H4 (cell line): ENCODE measurements at places on chromosomes 5 and 9.
A peak's percentile ranks its signal among the peaks of the same experiment; 100 is the strongest.

DNA sequence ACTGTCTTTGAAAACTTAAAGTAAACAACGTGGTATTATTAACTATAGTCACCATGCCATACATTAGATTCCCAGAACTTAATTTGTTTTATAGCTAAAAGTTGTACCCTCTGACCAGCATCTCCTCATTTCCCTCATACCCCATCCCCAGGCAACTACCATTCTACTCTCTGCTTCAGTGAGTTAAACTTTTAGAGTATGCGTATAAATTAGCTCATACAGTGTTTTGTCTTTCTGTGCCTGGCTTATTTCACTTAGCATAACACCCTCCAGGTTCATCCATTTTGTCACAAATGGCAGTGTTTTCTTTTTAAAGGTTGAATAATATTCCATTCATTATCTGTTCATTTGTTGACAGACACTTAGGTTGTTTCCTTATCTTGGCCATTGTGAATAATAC is 14.2 kb downstream of the COMMD10 start:
- DNase-seq = no peak

DNA sequence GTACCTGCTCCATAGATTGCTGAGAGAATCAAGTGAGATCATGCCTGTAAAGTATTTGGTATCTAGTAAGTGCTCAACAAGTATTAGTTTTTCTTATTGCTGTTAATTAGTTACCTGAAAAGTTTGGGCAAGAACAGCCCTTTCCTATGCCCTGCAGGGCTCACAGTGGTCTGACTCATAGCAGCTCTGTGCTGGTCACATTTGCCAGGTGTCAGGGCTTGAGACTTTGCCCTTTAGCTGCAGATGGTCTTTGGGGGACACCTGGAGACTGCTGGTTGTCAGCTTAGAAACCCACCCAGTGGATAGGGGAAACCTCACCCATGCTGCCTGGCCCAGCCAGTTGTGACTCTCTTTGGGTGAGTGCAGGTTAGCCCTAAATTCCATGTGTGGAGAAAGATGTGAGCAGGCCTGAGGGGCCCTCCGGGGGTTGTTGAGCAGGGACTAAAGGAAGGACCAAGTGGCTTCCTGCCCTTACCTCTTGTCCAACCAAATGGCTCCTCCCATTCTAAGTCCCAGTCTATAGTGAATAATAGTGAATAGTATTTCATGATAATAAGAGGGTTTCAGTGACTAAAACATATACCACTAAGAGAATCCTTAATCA is 9.0 kb downstream of the COL27A1 start:
- no peak for DNase-seq

- DNase-seq = peak; percentile 29
Measured at GRCh38 chr5:39608024-39608423, 183.2 kb upstream of the DAB2 start.

DNA sequence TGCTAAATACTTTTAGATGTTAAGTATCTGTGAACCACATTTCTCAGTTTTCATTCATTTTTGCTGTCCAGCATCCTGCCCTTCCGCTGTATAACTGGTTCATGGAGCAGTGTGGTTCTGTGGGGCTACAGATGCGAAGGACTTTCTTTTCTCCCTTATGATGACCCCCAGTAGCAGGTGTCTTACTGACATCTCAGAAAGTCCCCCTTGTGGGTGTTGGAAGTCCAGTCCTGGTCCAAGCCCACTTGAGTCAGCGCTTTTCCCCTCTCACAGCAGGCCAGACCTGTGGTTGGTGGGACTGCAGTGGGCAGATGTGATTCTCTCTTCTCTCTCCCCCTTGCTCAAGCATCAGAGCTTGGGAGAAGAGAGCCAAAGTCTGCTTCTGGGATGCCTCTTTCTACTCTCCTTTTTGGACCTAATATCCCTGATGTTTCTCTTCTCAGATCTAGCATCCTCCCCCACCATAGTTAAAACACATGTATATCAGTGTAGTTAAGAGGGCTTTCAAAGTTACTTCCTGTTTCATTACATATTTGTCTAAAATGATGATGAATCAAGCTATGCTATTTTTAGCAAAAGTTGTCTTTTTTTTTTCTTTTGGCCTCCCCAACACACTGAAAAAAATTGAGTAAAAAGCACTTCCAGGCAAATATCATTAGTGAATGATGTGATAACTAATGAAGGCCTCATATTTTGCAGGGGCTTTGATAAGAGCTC is 119.5 kb upstream of the ZNF618 start:
- no peak for DNase-seq

DNA sequence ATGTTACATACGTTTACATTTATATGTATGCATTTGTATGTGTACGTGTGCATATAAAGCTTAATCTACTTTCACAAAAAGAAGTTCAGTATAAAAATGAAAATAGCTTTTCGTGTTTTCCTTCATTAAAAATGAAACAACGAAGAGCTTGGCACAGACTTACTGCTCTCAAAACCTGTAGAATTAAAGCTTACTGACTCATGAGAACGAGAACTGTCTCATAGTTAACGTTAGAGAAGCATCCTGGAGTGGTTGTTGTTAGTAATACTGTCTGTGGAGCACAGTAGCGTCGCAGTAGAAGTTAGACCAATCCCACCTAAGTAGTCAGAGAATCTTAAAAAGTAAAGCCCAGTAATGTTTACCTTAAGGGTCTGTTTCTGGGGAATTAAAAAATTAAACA is 1.3 kb downstream of the MAT2B start:
- DNase-seq = no peak

DNA sequence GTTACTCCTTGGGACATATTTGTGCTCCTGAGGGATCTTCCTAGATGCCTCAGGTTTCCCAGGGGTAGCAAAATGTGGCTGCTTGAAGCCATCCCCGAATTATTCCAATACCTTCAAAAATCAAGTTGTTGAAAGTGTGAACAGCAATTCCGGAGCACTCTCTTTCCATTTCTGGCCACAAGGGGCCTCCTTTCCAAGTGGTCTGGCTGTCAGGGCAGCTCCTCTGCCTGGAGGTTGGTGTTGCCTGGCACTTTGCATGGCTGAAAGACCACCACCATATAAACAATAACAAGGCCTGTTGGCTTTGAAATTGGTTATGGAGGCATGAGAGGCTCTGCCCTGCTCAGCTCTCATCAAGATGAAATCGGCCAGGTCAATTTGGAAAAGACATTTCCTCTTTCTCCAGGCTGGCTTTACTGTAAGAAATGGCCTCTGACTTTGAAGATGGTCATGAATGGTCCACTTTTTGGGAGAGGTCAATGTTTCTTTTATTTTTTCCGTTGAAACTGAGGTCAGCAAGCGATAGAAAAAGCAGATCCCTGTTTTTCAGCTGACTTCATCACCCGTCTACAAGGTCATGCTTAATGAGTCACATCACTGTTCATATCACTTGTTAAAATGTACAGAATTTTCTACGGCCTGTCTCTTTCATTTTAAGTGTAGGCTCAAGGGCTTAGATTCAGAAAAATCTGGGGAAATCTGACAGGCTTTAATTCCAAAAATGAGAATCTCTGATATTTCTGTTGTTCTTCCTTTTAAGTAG is 481.1 kb upstream of the ZNF608 start:
- peak; percentile 25 for DNase-seq

- no peak for DNase-seq
Measured at GRCh38 chr5:154331232-154331631, 114.6 kb upstream of the SAP30L start.

DNA sequence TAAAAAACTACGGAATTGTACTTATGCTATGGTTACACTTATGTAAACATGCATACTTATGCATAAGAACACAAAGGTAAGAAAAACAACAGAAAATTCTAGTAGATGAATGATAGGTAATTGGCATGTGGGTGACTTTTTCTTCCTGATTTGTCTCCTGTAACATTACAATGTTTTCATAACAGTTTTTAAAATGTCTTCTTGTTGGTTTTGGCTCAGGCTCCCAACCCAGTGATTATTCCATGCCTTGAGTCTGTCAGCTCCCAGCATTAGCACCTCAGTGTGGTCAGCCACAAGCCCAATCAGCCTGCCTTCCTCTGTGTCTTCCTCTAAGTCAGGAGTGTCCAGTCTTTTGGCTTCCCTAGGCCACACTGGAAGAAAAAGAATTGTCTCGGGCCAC is 7.9 kb upstream of the FOXE1 start:
- no peak for DNase-seq

DNA sequence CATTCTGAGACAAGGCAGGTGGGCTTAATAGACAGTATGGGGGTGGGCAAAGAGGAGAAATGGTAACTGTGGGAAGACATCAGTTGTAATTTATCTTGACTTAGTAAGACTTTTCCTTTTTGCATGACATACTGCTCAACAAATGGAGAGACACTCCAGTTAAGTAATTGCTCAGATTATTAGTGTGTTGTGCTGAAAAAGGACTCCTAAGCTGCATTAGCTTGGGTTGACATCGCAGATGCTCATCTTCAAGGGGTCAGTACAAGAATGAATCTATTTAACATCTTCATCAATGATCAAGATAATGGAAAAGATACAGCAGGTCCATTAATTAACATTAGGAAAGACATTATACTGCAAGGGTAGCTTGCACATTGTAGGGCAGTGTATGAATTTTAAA is 181.1 kb upstream of the ELAVL2 start:
- DNase-seq = no peak

GRCh38 chr5:60980511-60980910 is 35.5 kb downstream of the NDUFAF2 start:
- no peak for DNase-seq

DNA sequence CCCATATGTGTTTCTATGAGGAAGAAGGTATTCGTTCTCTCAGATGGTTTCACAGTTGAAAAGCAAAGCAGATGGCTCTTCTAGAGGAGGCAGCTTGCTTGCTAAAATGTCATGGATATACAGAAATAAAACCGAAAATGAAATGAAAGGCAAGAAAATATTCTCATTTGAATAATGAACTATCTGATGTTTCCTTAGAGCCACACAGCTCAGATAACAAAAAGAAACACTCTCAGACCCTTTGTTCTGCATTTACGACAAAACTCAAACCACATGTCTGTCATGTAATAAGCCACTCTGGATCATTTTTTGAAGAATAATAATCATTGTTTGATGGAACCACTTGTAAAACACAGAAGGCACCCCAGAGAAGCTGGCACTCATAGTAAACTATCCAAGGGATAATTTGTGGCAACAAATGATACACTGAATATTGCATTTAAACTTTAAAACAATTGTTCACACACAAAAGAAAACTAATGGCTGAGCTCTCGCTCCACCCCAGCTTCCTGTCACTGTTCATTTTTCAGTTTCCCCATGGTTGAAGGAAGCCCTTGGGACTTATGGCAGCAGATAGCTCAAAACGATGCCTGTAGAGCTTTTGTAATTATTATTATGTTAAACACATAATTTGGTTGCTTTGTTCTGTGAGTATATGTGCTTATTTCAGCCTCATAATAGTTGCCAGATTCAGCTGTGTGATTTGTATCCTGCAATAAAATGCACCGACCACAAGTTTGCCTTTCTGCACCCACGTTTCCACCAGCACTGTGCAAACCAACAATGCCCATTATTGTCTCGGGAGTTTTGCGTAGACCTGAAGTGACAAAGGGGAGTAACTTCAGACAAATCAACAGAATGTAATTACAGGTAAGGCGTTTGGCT is 256.0 kb downstream of the TMEM167A start:
- no peak for DNase-seq

DNA sequence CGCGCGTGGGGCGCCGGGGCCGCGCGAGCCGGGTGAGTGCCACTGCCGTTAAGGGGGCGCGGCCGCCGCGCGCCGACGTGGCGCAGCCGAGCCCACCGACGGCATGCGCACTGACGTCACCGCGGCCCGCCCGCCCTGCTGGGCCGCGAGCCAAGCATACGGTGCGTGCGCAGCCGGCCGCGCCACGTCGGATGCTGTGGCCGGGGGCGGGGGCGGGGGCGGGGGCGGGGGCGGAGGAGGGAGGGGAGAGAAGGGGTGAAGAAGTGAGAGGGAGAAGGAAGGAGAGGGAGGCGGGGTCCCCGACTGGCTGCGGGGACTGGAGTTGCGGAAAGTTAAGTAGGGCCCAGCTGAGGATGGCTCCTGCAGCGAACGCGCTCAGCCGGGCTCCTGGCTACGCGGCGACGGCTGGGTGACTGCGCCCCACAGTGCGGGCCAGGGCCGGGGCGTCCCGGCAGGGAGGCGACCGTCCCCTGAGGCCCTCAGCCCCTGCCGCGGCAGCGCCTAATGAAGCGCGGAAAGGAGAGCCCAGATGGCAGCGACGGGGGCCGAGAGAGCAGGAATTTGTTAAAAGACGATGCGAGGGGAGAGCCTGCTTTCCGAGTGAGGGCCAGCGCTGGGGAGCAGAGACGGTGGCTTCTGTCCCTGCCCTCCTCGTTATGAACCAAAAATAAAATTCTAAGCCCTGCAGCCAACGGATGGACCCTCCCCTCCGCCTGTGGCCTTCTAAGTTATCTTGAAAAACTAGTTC is at the start of gene DAP:
TSS of gene DAP (minus strand) at position 50 of the 748 bp plus-strand sequence. CDS start 166 bp downstream, outside the sequence.
- peak; percentile 83 for DNase-seq

DNA sequence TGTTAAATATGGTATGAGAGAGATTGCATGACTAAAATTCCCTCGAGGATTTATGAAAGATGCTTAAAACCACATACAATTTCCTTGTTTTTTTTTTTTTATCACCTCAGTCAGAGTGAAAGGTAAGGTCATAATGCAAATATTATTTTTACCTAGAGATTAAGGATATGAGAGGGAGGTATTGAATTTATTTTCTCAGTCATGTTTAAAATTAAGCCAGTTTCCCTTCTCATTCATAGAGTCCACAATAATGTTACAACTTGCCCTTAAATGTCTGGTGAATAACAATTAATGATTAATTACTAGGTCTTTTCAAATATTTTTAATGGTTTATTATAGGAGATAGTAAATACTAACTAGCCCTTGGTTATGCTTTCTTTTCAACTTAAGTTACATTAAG is 144.9 kb upstream of the HAPLN1 start:
- no peak for DNase-seq

GRCh38 chr5:180099733-180100611 is 28.4 kb upstream of the RNF130 start:
- no peak for DNase-seq

DNA sequence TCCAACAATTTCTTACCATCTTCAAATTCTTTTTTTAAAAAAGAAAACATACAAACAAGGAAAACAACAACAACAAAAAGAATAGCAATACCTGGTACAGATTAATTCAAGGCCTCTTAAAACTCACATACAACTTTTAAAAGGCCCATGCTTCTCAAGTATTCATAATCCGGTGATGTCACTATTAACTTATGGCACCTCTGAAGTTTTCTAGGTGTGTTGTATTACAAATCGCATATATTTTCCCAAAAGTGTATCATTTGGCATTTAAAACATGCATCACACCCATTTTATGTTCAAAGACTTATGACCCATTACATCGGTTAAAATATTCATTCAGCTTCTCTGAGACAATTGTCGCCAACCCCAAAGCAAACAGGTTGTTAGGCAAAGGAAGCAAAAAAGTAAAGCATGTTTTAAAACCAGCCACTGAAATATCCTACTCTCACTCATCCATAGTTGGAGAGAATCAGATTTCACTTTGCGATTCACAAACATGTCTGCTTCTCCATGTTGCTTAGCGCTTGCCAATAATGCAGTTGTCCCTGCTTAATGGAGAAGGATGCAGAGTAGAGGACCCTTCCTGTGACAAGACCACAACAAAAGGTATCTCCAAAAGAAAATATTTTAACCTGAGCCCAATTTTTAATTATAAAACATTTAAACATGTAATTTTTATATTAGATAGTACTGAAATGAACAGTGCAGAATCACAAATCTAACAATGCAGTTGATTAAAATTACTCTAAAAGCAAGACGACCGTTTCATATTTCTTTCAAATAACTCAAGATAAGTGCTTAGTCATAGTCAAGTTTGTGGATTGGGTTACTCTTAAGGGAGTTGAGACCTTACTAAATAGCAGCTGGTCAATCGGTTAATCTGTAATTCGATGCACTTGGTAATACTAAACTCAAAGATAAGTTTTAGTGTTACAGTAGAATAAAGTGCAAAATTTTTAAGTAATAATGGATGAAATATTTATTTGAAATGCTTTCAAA is 1.6 kb downstream of the SKP1 start:
- DNase-seq = peak; percentile 25
